Suprapubic skin (tissue), 4 donors: ENCODE measurements at places on chromosomes 3 and 15.

DNA sequence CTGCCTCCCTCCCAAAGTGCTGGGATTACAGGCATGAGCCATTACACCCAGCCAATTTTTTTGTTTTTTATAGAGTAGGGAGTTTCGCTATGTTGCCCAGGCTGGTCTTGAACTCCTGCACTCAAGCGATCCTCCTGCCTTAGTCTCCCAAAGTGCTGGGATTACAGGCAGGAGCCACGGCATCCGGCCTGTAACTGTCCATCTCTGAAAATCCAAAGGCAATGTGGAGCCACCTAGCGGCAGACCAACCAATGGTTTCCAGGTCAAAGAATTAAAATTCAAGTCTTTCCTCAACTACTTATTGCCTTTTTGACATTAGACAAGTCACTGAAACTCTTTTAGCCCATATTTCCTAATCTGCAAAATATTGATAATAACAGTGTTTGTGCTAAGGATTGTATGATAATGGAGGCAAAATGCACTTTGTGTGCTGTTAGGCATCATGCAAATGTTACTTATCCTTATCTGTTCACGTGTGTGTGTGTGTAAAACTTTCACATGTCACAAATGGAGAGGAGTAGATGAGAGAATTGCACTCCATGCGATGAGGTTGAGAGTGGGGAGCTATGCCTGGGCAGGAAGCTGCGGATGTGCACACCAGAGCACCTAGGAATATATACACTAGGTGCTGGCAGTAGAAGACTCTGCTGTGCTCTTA is 48.7 kb downstream of the COL8A1 start:
- DNase-seq: no peak

- DNase-seq: no peak
These were observed 9.1 kb upstream of the ARHGEF3 start for GRCh38 chr3:56810577-56811545.

DNA sequence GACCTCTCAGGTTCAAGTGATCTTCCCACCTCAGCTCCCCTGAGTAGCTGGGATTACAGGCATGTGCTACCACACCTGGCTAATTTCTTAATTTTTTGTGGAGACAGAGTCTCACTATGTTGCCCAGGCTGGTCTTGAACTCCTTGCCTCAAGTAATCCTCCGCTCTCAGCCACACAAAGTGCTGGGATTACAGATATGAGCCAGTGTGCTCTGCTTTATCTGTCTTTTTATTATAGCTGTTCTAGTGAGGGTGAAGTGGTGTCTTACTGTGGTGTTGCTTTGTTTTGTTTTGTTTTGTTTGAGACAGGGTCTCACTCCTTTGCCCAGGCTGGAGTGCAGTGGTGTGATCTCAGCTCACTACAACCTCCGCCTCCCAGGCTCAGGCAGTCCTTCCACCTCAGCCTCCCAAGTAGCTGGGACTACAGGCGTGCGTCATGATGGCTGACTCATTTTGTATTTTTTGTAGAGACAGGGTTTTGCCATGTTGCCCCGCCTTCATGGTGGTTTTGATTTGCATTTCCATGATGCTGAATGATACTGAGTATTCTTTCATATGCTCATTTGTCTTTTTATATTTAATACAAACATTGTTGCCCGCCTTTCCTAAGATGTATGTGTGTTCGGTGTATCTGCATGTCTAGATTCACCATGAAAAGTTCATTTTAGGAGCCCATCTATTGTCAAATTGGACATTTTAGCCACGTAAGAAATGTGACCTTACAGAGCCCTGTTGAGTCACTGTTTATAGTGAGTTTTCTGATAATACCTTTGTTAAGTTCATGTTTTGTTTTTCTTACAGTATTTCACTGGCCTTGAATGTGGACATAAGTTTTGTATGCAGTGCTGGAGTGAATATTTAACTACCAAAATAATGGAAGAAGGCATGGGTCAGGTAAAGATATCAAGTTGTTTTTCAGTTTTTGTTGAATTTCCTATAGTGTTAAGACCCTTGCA is 80.6 kb downstream of the ARIH1 start:
- DNase-seq: no peak

DNA sequence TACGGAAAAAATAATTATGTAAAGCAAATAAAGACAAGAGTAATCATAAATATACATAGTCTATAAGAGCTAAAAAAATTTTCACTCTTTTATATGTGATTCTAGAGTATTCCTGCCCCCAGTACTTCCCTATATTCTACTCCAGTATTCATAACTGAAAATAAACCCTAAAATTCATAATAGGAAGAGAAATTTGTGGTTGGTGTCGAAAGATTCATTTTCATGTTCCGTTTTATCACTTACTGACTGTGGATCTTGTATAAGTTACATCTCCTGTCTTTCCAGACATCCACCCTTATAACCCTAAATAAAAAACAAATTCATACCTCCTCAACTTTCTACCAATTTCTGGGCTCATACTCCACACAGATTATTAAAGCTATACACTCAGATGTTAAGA is 16.0 kb upstream of the MBNL1 start:
- no peak for DNase-seq

DNA sequence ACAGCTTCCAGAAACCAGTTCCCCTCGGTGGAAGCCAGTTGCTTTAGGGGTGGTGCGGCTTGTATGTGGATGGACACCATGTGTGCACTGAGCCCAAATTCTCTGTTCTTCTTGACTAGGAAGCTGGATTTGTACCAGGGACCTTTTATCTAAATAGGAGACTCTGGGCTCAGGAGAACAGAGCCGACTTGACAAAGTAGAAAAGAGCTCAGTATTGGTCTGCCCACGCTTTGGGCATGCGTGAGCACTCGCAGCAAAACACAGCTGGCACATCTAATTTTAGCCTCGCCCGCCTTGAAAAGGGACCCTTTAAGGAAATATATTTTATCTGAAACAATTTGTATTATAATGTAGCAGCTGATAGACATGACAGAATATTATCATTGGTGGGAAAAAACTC is 1.1 kb upstream of the RBMS3 start:
- no peak for DNase-seq
